Activated naive CD4-positive, alpha-beta T cell (primary cell): ENCODE measurements at places on chromosomes 6 and 20.

- DNase-seq: no peak
Observed at GRCh38 chr6:42030585-42031506, 19.5 kb upstream of the TAF8 start.

DNA sequence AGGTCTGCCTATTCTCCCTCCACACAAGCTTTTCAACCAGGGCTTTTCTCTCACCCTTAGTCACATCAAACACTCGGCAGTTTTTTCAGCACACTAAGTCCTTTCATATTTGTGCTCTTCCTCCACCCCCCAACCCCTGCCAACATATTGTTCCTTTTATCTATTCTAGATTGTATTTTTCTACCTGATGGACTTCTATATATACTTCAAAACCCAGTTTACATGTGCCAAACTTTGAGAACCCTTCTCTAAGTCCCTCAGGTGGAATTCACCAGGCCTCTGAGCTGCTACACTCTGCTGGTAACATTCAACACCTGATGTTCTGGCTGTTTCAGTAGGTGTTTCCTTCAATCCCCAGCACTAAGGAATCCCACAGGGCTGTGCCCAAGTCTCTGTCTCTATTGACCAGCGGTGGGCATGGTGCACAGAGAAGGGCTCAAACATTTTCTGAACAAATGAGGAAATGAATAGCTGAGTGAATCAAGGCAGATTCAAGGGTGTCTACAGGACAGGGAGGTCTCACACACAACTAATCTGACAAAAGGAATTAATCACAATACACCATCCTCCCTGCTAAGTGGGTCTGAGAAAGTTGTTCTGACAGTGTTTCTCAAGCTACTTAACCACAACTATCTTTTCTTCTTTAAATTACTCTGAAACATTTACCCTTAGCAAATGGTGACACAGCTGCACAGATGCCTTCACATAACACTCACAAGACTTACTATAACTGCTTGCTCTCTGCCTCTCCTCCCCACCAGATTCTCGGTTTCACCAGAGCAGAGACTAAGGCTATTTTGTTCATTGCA, 166.5 kb downstream of the TSHZ2 start:
- DNase-seq: no peak

DNA sequence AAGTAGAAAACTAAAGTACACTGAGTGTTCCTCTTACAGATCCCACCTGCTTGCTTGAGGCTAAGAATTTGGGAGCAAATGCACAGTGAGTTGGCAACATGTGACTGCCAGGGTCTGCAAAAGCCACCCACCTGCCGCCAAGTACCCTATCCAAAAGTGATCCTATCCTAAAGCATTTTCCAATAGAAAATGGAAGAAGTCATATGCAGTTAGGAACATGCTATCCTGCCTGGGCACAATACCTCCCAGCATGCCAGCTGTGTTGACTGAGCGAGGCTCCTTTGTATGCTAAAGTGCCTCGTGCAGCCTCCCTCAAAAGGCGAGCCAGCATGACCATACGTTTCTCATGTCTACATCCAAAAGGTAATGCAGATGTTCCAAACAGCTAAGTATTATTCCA, 52.7 kb downstream of the TRAF3IP2 start:
- no peak for DNase-seq

DNA sequence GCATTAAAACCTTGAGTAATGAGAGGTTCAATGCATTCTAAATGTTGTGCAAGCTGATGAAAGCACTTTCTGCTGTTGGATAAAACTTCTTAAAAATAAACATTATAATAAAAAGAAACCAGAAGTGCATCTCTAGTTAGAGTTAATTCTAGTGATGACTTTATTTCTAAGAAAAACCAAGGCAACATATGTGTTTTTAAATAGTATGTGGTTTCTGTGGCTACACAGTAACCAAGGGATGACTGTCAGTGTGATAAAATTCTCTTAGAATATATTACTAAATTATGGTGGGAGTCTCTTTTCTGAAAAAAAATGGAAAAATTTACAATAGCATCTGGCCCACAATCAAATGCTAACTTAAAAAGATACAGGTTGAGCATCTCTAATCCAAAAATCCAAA, 117.0 kb downstream of the ME1 start:
- no peak for DNase-seq

DNA sequence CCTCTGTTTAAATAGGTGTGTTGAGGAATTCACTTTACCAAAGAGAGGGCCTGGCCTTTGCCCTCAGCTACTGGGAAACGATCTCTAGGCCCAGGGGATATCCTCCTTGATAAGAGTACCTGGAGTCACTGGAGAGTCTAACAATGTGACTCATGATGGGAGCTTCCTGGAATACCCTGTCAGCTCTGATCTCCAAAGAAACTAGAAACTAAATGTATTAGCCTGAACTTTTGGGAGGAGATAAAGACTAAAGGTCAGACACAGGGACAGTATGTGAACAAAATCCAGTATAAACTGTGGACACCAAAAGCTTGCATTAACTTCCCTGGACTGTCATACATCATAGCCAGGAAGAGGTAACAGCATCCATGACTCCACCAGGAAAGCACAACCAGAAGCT, 148.5 kb downstream of the RNGTT start:
- DNase-seq: no peak
